ENCODE measurements at places on chromosomes 1 and 21.
A peak's percentile ranks its signal among the peaks of the same experiment; 100 is the strongest.

- no peak for DNase-seq
Measured at GRCh38 chr1:66415281-66415680, 118.7 kb upstream of the SGIP1 start.

DNA sequence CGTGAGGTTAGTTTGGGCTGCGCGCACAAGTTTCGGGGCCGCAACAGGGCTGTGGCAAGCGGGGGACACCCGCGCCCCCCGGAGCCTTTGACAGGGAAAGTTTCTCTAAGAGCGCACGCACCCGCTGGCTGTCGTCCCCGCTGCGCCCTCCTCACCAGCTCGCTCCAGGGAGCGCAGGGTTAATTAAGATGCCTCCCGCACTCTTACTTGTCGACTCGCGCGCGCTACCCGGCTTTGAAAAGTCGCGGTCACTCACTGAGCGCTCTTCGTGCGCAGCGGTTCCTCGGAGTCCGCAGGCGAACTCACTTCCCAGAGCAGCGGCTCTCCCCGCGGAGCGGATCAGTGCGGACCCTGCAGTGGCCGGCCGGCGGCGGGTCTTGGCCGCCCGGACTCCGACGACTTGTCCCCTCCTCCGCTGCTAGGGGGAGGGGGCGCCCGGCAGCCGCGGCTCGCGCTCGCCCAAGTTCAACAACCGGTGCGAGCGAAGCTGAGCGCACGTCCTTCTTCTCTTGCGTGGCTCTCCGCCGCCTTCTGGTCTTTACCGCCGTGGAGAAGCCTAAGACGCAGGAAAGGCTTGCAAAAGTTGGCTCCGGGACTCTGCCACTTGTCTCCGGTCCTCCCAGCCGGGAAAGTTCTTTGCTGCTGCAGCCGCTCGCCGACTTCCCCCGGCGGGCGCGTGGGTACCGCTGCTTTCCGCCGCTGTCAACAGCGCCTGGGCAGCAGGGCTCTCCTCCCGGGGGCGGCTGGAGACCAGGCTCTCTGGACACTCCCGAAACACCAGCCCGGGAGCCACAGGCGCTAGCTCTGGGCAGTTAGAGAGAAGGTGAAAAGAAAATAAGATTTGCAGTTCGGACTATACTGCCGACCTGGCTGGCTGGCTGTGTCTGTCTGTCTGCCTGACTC, 506 bp downstream of the JUN start:
- peak; percentile 23 for DNase-seq

DNA sequence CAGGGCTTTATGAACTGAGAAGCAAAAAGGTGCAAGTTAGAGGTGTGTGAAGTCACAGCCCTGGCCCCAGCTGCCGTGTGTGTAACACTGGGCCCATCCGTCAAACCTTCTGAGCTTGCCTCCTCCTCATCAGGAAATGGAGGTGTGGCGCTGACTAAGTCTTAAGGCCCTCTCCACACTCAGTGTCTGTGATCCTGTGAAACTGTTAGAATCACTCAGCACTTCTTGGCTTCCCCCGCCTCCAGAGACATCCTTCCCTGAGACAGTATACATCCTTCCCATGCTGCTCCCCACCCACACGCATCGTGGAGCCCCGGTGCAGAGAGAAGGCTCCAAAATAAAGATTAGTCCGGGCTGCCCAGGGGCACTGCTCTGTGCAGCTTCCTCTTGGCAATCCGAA, 33.3 kb downstream of the LRP8 start:
- peak; percentile 30 for DNase-seq

DNA sequence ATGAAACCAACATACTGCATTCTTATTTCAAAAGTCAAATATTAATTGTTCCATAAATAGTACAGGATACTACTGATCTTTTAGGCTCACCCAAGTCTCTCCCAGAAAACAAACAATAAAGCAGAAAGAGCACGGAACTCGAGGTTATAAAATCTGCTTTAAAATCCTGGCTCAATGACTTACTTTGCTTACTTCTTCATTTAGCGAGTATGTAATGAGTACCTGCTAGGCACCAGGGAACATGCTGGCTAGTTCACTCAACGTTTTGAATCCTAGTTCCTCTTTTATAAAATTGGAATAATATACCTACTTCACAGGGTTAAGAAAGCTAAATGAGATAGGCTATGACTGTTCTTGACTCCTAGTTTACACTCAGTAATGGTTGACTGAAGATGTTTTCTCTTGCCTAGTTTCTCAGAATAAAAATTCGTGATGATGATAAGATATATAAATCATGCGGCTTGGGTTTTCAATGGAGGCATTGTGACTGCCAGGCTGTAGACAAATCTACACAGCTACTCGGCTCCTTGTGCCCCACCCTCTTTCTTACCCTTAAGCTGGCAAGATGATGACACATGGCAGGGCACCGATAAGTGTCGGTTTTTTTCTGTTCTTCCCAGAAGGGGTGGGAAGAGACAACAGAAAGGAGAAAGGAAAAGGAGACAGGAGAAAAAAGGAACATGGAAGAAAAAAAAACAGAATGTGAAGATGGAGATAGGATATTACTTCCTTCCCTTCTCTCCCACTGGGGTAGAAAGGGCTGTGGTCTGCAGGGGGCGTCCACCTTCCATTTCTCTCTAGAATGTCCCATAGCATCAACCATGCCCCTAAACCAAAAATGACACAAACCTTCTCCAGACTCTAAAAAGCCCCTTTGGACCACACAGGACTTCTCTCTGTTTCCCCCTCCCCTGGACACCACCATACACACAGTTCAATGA, 507.1 kb downstream of the SMYD3 start:
- no peak for DNase-seq

DNA sequence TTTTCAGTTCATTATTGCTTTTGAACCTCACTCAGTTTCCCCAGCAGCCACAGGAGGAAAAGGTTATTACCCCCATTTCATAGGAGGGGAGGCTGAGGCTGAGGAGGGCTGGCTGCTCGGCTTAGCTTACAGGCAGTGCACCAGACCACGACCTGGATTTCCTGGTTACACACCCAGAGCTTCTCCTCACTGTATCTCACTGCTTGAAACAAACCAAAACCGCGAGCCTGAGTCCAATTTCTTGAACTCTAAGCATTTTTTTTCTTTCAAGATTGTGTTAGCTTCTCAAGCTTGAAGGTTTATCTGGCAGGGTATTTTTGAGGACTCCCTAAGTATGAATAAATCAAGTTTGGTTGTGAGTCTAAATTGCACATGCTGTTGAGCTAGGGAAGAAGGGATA, 188.9 kb upstream of the EDN2 start:
- peak; percentile 35 for DNase-seq

GRCh38 chr1:207799989-207800648, 48.3 kb downstream of the CD46 start:
- no peak for DNase-seq

DNA sequence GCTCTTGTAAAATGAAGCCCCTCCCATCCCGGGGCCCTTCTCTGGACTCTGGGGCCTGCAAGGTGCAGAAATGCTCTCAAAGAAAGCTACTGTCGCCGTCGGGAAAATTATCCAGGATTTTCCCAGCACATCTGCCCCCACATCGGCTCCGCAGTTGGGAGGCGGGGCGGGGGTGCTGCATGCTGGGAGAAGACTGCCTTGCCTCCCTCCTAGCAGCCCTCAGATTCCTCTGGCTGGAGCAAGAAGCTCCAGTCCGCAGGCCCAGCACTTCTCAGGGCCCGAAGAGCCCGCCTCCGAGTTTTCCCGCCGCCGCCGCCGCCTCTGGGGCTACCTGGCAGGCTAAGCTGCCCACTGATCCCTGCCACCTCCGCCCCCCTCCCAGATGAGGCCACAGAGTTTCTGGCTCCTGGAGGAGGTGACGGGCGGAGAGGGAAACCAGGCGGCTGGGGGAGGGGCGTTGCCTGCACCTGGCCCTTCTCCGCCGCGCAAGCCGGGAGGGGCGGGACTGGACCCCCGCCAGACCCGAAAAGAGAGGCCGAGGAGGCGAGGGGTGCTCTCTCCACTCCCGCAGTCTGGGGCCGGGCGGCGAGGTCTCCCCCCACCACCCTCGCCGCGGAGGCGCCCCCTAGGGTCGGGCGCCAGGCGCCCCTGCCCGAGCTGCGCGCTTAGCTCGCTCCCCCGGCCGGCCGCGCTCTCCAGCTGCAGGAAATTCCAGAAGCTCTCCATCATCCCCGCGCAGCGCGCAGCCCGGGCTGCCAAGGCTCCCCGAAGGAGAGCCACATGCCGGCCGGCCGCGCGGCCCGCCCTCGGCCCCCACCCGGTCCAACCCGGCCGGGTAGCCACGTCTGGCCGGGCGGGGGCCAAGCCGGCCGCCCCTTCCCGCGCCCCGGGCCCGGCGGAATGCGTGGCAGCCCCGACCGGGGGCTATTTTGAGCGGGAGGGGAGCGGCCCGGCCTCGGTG, 28.8 kb downstream of the AHDC1 start:
- no peak for DNase-seq

All from activated CD4-positive, alpha-beta T cell treated with anti-CD3 and anti-CD28 coated beads, Interleukin-2, amount 50 U/mL, for 4 hours (primary cell).